ENCODE measurements at places on chromosomes 2 and 18.

DNA sequence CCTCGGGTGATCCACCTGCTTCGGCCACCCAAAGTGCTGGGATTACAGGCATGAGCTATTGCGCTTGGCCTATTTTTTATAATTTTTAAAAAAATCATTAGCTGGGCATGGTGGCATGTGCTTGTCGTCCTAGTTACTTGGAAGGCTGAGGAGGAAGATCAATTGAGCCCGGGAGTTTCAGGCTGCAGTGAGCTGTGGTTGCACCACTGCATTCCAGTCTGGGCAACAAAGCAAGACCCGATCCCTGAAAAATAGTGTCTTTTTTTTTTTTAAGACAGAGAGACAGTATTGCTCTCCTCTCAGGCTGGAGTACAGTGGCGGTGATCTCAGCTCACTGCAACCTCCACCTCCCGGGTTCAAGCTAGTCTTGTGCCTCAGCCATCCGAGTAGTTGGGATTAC is 4.8 kb downstream of the SSB start:
- no peak for DNase-seq

DNA sequence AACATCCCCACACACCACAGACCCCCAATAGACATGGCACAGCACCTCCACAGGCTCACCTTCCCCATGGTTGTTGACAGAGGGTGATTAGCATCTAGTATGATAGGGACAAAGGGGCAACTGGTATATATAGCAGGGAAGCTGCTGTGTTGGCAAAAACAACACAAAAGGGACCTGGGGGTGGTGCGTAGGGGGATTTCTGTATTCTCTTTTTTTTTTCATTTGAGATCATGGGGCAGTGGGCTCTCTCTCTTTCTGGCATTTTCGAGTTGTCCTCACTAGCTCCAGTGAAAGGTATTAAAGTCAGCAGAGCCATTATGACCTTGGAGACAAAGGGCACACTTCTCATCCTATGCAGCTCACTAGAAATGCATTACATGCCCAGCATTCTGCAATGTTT is at the start of gene CRYGA:
Gene CRYGA (minus strand): TSS at position 101 of the 400 bp plus-strand sequence. CDS start 33 bp downstream, at position 68.
- DNase-seq: no peak

DNA sequence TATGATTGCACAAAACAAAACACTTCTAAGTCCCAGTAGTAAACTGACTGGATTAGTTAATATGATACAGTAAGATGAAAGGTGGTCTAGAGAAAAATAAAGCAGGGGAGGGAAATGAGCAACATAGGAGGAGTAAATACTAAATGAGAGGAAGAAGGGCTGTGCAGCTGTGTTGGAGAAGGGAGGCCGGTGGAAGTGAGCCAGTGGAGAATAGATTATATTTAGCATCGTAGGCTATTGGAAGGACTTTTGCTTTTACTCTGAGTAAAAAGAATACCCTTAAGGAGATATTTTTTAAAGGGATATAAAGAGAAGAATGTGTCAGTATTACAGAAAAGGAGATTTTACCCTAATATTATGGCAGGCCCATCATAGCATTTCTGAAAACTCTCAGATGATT is 12.7 kb downstream of the WDR75 start:
- DNase-seq: no peak

- no peak for DNase-seq
These were observed 21.9 kb downstream of the TRABD2A start for GRCh38 chr2:84858937-84859336.

GRCh38 chr2:29580223-29580622 is 341.2 kb downstream of the ALK start:
- no peak for DNase-seq

- peak; percentile 63 for DNase-seq
These were observed 35.6 kb upstream of the PNO1 start for GRCh38 chr2:68121873-68122679.

DNA sequence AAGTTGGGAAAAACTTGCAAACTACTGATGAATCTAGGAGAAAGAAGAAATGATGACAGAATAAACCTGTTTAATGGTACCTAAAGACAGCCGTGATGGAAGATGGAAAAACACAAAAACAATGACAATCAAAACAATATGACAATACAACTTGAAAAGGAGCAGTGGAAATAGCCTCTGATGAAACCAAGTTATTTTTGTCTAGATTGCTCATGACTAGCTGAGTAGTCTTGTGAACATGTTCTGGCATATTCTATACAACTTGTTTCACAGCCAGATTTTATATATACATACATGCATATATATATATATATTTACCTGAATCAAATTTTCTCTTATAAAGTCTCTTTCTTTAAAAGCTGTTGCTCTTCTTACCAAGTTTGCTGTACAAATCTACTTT is 439.1 kb downstream of the TGIF1 start:
- no peak for DNase-seq

- DNase-seq: peak; percentile 4
These were observed 40.3 kb downstream of the LHCGR start for GRCh38 chr2:48715042-48715899.

DNA sequence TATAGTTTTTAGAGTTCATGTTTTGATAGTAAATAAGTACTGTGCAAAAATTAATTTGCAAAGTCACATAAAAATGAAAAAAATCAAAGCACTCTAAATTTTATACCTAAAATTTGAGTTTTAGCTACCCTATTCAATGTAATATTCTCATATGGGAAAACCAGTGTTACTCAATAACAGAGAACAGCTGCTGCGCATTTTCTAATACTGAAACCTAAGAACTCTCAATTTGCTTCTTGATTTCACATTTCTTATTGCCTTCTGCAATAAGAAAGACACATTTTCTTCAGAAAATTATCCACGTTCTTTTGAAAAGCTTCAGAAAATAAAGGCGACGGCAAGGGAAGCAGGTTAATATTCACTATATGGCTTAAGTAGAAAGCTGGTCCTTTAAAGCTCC is 199.1 kb upstream of the CCDC150 start:
- DNase-seq: peak; percentile 47
